Suprapubic skin (tissue), 4 donors: ENCODE measurements at places on chromosomes 13 and 19.

GRCh38 chr13:94660695-94661326 is 51.5 kb downstream of the SOX21 start:
- no peaks in the 10 kb centered on the region for H3K27me3 ChIP-seq
- no peak overlapping the region for H3K27ac ChIP-seq
- no peaks in the 10 kb centered on the region for H3K36me3 ChIP-seq
- H3K4me3 ChIP-seq = no peak overlapping the region
- no peaks in the 10 kb centered on the region for H3K4me1 ChIP-seq

DNA sequence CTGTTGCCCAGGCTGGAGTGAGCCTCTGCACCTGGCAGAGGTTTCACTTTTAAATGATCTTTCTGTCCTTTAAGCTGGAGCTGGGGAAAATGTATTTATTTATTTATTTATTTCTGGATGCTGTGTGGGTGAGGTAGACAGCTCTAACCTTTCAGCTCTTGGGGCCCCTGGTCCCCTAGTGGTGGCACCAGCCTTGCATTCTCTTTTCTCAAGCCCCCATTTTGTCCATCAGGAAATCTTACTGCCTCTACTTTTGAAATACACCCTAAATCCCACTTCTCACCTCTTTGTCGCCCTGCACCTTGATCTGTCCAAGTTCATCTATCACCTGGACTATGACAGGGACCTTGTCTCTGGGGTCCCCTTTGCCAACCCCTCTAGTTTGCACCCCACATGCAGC is 2.1 kb upstream of the B9D2 start:
- H3K4me3 ChIP-seq = no peak overlapping the region
- no peak for DNase-seq
- H3K36me3 ChIP-seq = no peaks in the 10 kb centered on the region
- peaks cover 31% of the 10 kb centered on the region for H3K4me1 ChIP-seq

- H3K27me3 ChIP-seq = peaks cover 87% of the 10 kb centered on the region
- no peaks in the 10 kb centered on the region for H3K36me3 ChIP-seq
- H3K4me3 ChIP-seq = no peak overlapping the region
- H3K27ac ChIP-seq = no peak overlapping the region
Observed at GRCh38 chr19:1783874-1784273, 28.2 kb downstream of the ATP8B3 start.

DNA sequence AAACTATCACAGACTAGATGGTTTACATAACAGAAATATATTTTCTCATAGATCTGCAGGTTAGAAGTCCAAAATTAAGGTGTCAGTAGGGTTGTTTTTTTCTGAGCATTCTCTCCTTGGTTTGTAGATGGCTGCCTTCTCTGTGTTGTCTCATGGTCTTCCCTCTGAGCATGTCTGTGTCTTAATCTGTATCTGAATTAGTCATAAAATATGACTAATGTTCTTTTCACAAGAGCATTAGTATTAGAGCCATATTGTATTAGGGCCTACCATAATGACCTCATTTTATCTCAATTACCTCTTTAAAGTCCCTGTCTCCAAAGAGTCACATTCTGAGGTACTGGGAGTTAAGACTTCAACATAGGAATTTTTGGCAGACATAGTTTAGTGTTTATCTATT is 77.2 kb upstream of the OBI1 start:
- no peak for DNase-seq
- no peaks in the 10 kb centered on the region for H3K36me3 ChIP-seq
- H3K27ac ChIP-seq = no peak overlapping the region
- no peaks in the 10 kb centered on the region for H3K27me3 ChIP-seq
- H3K4me3 ChIP-seq = no peak overlapping the region
- H3K4me1 ChIP-seq = no peaks in the 10 kb centered on the region

- no peaks in the 10 kb centered on the region for H3K27me3 ChIP-seq
- no peak overlapping the region for H3K27ac ChIP-seq
- peaks cover 9% of the 10 kb centered on the region for H3K36me3 ChIP-seq
- peak overlapping the region; percentile 34 for H3K4me3 ChIP-seq
- DNase-seq = no peak
Observed at GRCh38 chr19:19105365-19106055, 32.8 kb downstream of the TMEM161A start.

GRCh38 chr13:60261432-60262351 is 98.0 kb upstream of the DIAPH3 start:
- H3K27me3 ChIP-seq = no peaks in the 10 kb centered on the region
- DNase-seq = no peak
- no peaks in the 10 kb centered on the region for H3K36me3 ChIP-seq
- no peak overlapping the region for H3K27ac ChIP-seq
- H3K4me1 ChIP-seq = no peaks in the 10 kb centered on the region

DNA sequence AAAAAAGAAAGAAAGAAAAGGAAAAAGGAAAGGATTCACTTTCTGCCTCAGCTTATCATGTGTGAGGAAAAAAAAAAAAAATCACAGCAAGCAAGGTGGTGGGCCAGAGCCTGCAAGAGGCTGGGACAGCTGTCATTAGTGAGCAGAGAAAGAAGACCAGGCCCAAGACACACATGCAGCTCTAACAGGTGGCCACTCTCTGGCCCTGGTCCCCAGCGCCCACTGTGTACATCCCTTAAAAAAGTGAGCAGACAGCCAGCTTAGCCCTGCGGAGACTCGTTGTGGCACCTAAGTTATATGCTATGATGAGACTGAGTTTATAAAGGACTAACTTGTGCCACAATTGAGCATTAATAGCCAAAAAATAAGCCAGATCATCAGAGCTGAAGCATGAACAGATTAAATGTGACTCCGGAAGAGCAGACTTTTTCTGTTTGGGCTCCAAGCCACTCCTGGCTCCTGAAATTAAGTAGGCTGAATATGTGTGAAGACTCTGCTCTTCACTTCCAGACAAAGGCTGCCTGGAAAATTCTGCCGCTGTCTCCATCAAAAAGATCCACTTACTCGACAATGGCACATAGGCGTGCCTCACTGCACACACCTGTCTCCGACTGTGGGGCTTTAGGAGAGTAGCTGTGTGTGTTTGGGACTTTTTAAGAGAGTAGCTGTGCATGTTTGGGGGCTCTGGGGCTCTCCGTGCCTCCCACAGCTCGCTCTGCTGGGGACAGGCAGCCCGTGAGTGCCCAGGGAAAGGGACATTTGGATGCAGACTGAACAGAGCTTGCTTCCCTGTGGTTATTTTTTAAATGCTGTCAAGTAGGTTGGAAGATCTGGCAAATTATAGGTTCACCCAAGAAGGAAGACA is 55.0 kb downstream of the LATS2 start:
- H3K27me3 ChIP-seq = no peaks in the 10 kb centered on the region
- no peak overlapping the region for H3K4me3 ChIP-seq

- DNase-seq = no peak
- H3K27me3 ChIP-seq = peaks cover 8% of the 10 kb centered on the region
- no peak overlapping the region for H3K27ac ChIP-seq
- no peaks in the 10 kb centered on the region for H3K4me1 ChIP-seq
- H3K36me3 ChIP-seq = no peaks in the 10 kb centered on the region
Observed at GRCh38 chr13:113103646-113104045, 1.9 kb upstream of the F7 start.
